HFFc6 (cell line): ENCODE measurements at places on chromosomes 5 and 9.
A peak's percentile ranks its signal among the peaks of the same experiment; 100 is the strongest.

GRCh38 chr9:78072586-78073199, 41.1 kb upstream of the GNAQ start:
- H3K4me3 ChIP-seq: no peak overlapping the region
- no peak overlapping the region for H3K27ac ChIP-seq
- no peak for DNase-seq
- no peaks in the 10 kb centered on the region for H3K36me3 ChIP-seq
- peaks cover 12% of the 10 kb centered on the region for H3K27me3 ChIP-seq

DNA sequence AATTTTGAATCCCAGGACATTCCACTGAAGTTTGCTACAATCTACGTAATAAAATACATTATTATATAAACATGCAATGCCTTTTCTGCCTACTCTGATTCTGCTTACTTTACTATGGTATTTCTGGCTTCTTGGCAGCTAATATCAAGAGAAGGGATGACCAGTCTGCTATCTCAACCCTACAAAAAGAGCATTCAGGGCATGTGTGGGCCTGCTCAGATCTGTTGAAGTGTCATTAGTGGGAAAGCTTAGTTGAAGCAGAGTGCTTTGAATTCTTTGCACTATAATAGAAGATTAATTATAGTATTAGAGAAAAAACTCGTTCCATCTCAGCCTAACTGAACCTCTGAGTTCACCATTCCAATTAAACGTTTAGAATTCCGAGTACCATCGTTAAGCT, 339.5 kb upstream of the ISL1 start:
- H3K36me3 ChIP-seq: no peaks in the 10 kb centered on the region
- H3K27ac ChIP-seq: no peak overlapping the region
- H3K27me3 ChIP-seq: no peaks in the 10 kb centered on the region

GRCh38 chr5:128213340-128213739, 129.8 kb downstream of the SLC12A2 start:
- H3K36me3 ChIP-seq: no peaks in the 10 kb centered on the region
- H3K4me3 ChIP-seq: no peak overlapping the region
- peak; percentile 68 for DNase-seq

DNA sequence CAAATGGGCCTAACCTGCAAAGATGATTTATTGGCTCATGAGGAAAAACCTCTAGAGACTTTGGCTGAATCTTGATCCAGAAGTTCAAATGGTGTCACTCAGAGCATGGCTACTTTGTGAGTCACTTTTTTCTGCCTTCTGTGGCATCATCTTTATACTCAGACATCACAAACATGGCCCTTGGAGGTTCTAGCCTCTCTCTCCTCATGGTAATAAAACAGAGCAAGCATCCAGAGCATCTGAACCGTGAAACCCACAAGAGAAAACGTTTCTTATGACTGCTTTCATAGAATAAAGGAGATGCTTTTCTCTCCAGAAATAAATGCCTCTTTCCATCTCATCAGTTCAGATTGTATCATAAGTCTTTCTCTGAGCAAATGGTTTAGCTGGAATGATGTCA, 780.3 kb downstream of the KCTD16 start:
- H3K27ac ChIP-seq: no peak overlapping the region
- H3K4me3 ChIP-seq: no peak overlapping the region
- H3K36me3 ChIP-seq: no peaks in the 10 kb centered on the region
- H3K4me1 ChIP-seq: peaks cover 9% of the 10 kb centered on the region; the same call in 1 of the 2 replicates

GRCh38 chr9:116087751-116088194, 65.8 kb upstream of the PAPPA start:
- H3K36me3 ChIP-seq: peaks cover 6% of the 10 kb centered on the region
- no peak for DNase-seq
- no peaks in the 10 kb centered on the region for H3K27me3 ChIP-seq
- peak overlapping the region; percentile 39 for H3K4me3 ChIP-seq
- H3K4me1 ChIP-seq: peaks cover 32% of the 10 kb centered on the region

GRCh38 chr9:94110821-94111252, 26.6 kb downstream of the PTPDC1 start:
- peaks cover 17% of the 10 kb centered on the region for H3K4me1 ChIP-seq
- H3K27ac ChIP-seq: peak overlapping the region; percentile 18; the same call in 1 of the 2 replicates
- H3K4me3 ChIP-seq: no peak overlapping the region
- DNase-seq: peak; percentile 18
- no peaks in the 10 kb centered on the region for H3K36me3 ChIP-seq

GRCh38 chr9:32069169-32069813, 315.2 kb upstream of the ACO1 start:
- DNase-seq: no peak
- no peaks in the 10 kb centered on the region for H3K4me1 ChIP-seq
- H3K4me3 ChIP-seq: no peak overlapping the region
- no peaks in the 10 kb centered on the region for H3K36me3 ChIP-seq

- peaks cover 1% of the 10 kb centered on the region; the same call in 1 of the 2 replicates for H3K27me3 ChIP-seq
- peaks cover 58% of the 10 kb centered on the region for H3K4me1 ChIP-seq
- H3K27ac ChIP-seq: peak overlapping the region; percentile 78
- H3K4me3 ChIP-seq: peak overlapping the region; percentile 86
- DNase-seq: no peak
These were observed 353 bp downstream of the SH3PXD2B start for GRCh38 chr5:172453986-172454357.

DNA sequence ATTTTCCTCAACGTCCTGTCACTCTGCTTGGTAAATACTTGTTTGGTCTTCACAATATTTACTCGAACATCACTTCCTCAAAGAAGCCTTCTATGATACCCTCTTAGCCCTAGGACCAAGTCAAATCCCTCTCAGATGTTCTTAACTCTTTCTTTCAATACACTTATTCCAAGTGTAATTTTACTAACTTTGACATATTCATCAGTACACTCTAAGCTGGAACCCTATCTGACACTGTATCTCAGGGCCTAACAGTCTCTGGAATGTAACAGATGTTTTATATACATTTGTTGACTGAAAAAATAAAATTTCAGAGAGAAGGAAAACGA, 19.6 kb downstream of the SIL1 start:
- no peak for DNase-seq
- peaks cover 1% of the 10 kb centered on the region; the same call in 1 of the 2 replicates for H3K27me3 ChIP-seq
- H3K4me3 ChIP-seq: no peak overlapping the region

- H3K27me3 ChIP-seq: peaks cover 8% of the 10 kb centered on the region
- no peaks in the 10 kb centered on the region for H3K36me3 ChIP-seq
- H3K27ac ChIP-seq: no peak overlapping the region
- H3K4me3 ChIP-seq: peak overlapping the region; percentile 47; the same call in 1 of the 2 replicates
- no peaks in the 10 kb centered on the region for H3K4me1 ChIP-seq
- no peak for DNase-seq
These were observed 49.2 kb downstream of the EBF1 start for GRCh38 chr5:159050316-159051143.

GRCh38 chr5:119597728-119598298, 31.5 kb upstream of the FAM170A start:
- H3K4me1 ChIP-seq: no peaks in the 10 kb centered on the region
- H3K27me3 ChIP-seq: peaks cover 2% of the 10 kb centered on the region; the same call in 1 of the 2 replicates
- H3K36me3 ChIP-seq: no peaks in the 10 kb centered on the region; the same call in 1 of the 2 replicates
- DNase-seq: no peak
- H3K4me3 ChIP-seq: no peak overlapping the region

- peaks cover 5% of the 10 kb centered on the region; the same call in 1 of the 2 replicates for H3K27me3 ChIP-seq
- no peak for DNase-seq
These were observed 172.8 kb upstream of the PLCXD3 start for GRCh38 chr5:41683181-41683580.

DNA sequence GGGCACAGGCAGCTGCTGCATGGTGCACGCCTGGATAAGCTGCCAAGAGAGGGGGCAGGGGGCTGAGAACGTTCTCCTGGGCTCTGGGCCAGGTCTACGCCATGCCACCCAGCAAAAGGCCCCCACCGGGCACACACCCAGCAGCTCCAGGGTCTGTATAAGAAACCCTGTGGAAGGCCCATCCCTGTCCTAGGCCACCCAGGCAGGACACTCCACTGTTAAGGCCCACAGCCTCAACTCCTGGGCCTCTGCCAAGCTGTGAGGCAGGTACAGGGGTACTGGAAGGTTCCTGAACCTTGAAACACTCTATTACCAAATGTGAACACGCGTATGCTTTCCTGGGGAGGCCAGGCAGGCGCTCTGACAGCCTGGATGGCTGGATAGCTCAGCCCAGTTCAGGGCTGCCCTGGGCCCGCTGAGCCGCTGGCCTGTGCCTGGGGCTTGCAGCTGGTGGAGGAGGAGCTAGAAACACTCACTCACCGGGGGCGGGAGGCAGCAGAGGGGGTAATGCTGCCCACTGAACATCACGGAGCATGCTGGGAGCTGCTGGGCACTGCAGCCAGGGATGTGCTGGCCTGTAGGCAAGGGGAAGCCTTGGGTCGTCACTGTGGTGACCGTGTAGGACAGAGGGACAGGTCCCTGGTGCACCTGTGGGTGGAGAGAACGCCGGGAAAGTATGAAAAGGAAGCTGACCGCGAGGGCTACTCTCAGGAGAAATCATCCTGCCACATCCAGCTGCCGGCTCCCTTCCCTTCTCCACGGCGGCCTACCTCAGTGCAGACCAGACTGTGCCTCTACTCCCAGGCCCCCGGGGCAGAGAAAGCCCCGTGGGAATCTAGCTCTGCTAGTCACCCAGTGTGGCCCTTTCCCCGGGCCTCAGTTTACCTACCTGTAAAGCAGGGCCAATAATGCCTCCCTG, 6.0 kb downstream of the RNF44 start:
- H3K4me3 ChIP-seq: no peak overlapping the region
- H3K27ac ChIP-seq: no peak overlapping the region
- DNase-seq: peak; percentile 28
- H3K27me3 ChIP-seq: no peaks in the 10 kb centered on the region; the same call in 1 of the 2 replicates
